ENCODE measurements at places on chromosomes 2 and 18.

DNA sequence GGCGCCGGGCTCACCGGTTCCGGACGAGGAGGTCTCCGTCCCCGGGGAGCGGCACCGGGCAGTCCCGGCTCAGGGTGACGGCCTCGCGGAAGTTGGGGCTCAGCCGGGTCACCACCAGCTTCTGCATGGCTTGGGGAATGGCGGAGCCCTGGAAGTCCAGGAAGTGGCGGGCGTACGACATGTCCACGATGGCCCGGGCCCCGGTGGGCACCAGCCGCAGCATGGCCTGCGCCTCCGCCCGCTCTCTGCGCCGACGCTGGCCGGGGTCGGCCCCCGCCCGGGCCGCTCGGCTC, 157 bp downstream of the PTGR3 start:
- no peak for DNase-seq

DNA sequence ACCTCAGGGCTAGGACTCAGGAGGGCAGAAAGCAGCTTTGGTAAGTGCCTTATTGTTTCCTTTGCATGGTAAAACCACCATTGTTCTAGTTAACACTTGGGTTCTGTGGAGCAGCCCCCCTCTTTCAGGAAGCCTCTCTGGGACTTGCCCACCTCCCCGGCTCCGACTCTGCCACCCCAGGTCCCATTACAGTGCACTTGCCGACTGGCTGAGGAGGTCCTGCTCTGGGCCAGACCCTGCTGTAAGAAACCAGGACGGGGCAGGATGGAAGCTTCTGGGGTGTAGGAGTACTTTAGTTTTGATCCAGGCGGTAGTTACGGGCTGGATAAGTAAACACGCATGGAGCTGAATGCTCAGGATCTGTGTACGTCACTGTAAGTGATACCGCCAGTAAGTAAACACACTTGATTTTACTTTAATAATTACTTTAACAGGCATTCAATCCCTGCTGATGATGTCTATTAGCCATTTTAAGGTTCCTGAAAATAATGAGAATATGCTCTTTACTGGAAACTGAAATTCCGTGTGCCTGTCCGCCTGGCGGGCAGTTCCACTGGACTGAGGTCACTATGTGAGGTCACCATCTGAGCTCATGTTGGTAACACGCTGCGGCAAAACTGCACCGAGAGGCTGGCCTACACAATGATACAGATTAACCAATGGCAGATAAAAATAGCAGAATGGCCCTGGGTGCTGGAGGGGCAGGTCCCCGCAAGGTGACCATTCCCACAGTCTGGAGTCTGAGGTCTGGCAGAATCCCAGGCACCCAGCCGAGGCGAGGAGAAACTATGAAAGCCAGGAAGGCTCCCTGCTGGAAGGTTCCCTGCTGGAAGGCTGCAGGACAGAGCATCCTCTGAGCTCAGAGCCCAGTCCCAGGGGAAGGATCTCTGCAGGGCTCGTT, 25.2 kb downstream of the HS1BP3 start:
- no peak for DNase-seq

DNA sequence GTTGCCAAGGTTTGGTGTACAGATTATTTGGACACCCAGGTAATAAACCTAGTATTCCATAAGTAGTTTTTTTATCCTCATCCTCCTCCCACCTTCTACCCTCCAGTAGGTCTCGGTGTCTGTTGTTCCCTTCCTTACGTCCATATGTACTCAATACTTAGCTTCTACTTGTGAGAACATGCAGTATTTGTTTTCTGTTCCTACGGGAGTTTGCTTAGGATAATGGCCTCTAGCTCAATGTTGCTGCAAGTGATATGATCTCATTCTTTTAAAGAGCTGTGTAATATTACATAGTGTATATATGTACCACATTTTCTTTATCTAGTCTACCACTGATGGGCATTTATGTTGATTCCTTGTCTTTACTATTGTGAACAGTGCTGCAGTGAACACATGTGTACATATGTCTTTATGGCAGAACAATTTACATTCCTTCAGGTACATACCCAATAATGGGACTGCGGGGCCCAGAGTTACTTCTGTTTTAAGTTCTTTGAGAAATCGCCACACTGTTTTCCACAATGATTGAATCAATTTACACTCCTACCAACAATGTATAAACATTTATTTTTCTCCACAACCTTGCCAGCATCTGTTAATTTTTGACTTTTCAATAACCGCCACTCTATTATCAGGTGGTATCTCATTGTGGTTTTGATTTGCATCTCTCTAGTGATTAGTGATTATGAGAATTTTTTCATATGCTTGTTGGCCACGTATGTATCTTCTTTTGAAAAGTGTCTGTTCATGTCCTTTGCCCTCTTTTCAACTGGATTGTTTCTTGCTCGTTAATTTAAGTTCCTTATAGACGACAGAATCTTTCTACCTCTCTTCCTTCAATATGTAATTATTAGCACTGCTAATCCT, 88.0 kb downstream of the MEMO1 start:
- DNase-seq, result no peak

GRCh38 chr2:201794294-201794693, 12.0 kb upstream of the CDK15 start:
- DNase-seq, result no peak

GRCh38 chr2:41904459-41904858, 143.4 kb upstream of the PKDCC start:
- DNase-seq, result no peak

GRCh38 chr2:146990311-146991054, 854.3 kb upstream of the ACVR2A start:
- no peak for DNase-seq

- no peak for DNase-seq
Observed at GRCh38 chr2:195648787-195649186, 8.2 kb upstream of the SLC39A10 start.

- DNase-seq, result no peak
Observed at GRCh38 chr2:20157193-20157891, 67.6 kb downstream of the SDC1 start.

DNA sequence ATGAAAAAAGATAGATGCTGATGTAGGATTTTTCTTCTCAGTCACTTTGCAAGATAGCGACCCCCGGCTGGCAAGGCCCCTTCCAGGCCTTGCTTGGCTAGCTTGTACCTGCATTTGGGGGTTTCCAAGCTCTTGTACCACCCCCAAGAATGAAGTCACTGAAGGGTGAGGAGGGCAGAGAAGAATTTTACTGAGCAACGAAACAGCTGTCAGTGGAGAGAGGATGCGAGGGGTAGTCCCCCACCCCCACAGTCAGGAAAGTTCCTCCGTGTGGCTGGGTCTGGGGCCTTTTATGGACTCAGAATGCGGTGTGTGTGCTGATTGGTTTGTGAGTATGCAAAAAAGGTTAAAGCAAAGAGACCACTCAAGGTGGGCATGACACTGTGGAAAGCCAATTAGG, 382.0 kb downstream of the GPD2 start:
- DNase-seq, result no peak

Measured in PC-9 (cell line).